Occipital lobe (tissue), 3 donors: ENCODE measurements at places on chromosomes 6 and 20. TPM values are rescaled to one million over a fixed set of nuclear protein-coding genes. Genes with fewer than 3 reads are reported as not detected.
A peak's percentile ranks its signal among the peaks of the same experiment; 100 is the strongest.

- DNase-seq = no peak
These were observed 104.4 kb downstream of the TOX2 start for GRCh38 chr20:44018942-44019637.

- DNase-seq = no peak
These were observed 130.4 kb downstream of the OLIG3 start for GRCh38 chr6:137363805-137364138.

DNA sequence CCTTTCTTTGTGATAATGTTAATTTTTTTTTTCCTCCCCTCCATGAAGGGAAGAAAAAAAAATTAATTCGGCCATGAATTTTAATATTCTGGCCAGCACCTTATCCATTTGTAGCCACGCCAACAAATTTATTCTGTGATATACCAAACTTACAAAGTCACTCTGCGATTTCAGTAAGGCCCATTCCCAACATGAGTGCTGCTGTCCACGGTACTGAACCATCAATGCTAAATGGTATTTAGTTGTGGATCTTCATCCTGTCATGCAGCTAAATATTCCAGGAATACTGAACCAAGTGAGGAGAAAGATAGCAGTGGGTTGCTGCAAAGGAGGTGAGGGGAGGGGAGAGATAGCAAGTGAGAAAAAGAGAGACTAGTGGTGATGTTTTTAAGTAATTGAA is 19.5 kb upstream of the RSPH4A start:
- DNase-seq = no peak

DNA sequence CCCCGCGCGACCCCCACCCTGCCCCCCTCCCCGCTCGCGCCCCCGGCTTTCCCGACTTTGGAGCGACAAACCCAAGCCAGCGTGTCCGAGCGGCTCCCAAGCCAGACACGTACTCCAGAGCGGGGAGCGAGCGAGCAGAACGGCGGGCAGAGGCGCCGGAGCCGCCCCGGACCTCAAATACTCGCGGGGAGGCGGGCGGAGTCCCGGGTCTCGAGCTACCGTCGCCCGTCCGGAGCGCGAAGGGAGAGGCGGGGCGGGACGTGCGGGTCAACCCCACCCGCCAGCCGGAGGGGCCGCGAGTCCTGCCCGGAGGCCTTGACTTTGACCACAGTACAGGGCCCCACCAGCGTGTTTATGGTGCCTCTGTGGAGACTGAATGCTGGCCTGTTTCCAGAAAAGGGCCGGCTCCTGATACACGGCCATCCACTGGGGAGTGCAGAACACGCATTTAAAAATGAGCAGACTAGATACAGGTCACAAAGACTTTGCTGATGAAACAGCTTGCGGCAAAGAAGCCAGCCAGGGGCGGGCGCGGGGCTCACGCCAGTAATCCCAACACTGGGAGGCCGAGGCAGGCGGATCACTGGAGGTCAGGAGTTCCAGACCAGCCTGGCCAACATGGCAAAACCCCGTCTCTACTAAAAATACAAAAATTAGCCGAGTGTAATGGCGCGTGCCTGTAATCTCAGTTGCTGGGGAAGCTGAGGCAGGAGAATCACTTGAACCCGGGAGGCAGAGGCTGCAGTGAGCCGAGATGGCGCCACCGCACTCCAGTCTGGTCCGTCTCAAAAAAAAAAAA is at the start of gene SERPINB6:
Gene SERPINB6 (minus strand): TSS at position 148 of the 799 bp plus-strand sequence. CDS start 12,235 bp downstream, outside the sequence.
- peak; percentile 78 for DNase-seq

DNA sequence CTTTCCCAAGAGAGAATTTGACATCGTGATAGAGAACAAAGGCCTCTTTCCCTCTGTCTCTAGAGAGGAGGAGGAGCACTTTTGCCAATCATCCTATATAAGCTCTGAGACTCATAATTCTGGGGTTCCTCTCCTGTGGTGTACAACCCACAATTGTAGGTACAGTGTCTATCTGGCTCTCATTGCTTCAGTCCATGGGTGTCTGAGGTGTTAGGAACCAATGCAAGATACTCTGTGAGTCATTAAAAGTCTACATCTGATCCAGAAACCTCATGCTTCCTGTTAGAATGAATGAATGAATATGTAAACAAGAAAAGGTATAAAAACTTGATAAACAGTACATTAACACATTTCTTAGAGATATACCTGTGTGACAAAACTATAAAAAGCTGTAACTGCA is 356.7 kb downstream of the QKI start:
- no peak for DNase-seq

DNA sequence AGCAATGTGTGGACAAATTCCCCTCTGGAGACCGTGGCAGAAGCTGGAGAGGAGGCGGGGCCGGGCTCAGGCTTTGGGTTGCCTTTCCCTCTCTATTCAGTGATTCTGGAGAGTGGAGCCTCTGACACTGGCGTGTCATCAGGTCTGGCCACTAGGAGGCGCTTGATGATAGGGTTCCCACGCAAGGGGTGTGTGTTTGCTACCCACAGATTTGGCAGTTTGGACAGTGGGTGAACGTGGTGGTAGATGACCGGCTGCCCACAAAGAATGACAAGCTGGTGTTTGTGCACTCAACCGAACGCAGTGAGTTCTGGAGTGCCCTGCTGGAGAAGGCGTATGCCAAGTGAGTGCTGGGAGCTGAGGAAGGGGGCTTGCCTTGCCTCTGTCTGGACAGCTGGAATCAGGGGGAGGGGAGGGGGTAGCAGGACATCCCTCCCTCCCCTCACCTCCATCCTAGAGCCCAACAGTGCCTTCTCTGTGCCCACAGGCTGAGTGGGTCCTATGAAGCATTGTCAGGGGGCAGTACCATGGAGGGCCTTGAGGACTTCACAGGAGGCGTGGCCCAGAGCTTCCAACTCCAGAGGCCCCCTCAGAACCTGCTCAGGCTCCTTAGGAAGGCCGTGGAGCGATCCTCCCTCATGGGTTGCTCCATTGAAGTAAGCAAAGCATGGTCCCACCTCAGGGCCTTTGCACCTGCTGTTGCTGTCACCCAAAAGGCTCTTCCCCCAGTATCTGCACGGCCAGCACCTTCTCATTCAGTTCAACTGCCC is 14.3 kb downstream of the CAPN11 start:
- peak; percentile 59 for DNase-seq

- DNase-seq = no peak
These were observed 159.8 kb upstream of the ARID1B start for GRCh38 chr6:156617376-156617775.

- no peak for DNase-seq
These were observed 3.4 kb upstream of the SLC35D3 start for GRCh38 chr6:136918706-136919105.

GRCh38 chr6:146598772-146599405 is at the start of gene ADGB:
Gene ADGB (plus strand): TSS chr6:146598972. CDS start chr6:146599041, 69 bp downstream.
- DNase-seq = peak; percentile 8

GRCh38 chr6:32105433-32105832 is 3.7 kb downstream of the TNXB start:
- no peak for DNase-seq

DNA sequence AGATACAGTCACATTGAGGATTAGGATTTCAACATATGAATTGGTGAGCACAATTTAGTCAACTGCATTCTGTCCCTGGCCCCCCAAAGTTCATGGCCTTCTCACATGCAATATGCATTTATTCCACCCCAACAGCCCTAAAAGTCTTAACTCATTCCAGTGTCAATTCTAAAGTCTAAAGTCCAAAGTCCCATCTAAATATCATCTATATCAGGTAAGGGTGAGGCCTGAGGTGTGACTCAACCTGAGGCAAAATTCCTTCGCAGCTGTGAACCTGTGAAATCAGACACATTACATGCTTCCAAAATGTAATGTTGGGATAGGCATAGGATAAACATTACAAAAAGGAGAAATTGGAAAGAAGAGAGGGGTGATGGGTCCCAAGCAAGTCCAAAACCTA is 27.8 kb downstream of the CLIC5 start:
- no peak for DNase-seq

DNA sequence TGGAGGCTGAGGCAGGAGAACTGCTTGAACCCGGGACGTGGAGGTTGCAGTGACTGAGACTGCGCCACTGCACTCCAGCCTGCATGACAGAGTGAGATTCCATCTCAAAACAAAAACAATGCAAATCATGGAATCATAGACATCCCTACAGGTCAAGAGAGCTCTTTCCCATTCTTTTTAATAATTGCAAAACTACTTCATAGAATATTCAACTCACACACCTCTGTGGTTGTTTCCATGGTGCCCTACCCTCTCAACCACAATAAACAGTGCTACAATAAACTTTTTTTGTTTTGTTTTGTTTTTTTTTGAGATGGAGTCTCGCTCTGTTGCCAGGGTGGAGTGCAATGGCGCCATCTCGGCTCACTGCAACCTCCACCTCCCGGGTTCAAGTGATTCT is 11.8 kb upstream of the ADNP start:
- no peak for DNase-seq

- no peak for DNase-seq
These were observed 11.4 kb downstream of the SLC35F1 start for GRCh38 chr6:117918454-117918853.

- no peak for DNase-seq
These were observed 34.7 kb upstream of the TBXT start for GRCh38 chr6:166202321-166202733.

DNA sequence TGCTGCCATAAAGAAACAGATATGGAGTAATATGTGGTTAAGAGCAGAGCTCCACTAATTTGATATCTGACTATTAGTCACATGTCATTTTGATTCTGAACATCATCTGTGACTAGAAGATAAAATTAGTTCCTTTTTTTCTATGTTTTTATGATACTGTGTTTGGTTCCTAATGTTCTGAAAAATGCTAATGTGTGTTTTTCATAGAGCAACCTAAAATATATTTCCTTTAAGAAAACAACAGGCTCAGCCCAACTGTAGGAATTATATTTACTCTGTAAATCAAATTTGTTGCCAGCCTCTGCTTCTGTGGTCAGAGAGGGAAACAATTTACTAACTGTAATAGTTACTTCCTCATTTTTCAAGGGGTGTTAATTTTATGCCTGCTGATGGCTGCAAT is 33.3 kb upstream of the TXLNB start:
- no peak for DNase-seq

DNA sequence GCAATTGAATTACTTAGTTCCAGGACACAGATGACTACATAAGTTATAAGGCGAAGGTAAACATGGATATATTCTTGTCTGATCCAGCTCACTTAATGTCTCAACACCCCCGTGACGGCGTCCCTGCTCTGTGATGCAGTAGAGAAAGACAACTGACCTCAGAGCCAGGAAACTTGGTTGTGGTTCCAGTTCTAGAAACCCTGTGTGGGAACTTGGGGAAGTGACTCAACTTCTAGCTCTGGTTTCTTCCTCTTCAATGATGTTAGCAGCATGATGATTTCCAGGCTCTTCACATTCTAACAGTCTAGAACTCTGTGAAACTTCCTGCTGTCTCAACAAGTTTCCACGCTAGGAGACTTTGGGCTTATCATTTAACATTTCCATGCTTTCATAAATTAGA is 18.4 kb downstream of the LAMA4 start:
- DNase-seq = no peak

- no peak for DNase-seq
These were observed 8.1 kb upstream of the AHI1 start for GRCh38 chr6:135505648-135506047.

- no peak for DNase-seq
These were observed 198.6 kb downstream of the DTNBP1 start for GRCh38 chr6:15464211-15464725.

- DNase-seq = no peak
These were observed 704 bp downstream of the TOP1 start for GRCh38 chr20:41029150-41029901.

DNA sequence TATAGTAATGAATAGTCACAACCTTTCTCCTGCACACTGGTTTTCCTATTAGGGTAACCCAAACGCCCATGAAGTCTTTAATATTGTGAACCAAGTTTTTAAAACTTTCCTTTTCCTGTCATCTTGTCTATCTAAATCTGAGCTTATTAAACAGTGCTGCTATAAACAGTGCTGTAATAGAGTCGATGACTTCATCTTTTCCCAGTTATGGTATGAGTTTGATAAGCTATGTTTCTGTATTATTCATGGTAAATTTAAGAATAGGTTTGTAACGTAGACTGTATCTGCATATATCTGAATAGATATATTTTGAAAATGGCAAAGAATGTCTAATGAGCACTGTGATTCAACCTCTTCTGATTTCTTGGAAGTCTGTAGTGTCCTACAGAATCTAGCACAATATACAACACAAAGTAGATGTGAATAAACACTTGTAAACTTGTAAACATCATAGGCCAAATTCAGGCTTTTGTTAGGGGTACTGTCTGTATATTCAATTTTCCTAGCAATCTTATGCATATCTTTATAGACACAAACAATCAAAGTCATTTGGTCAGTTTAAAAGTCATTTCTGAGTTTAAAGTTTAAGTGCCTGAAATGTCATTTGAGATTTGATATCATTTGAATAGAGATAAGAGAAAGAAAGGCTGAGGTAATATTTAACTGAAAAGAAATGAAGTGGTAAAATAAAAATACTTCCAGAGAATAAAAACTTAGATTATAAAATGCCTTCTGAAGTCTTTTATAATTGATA is 155.5 kb downstream of the PTPRK start:
- no peak for DNase-seq

DNA sequence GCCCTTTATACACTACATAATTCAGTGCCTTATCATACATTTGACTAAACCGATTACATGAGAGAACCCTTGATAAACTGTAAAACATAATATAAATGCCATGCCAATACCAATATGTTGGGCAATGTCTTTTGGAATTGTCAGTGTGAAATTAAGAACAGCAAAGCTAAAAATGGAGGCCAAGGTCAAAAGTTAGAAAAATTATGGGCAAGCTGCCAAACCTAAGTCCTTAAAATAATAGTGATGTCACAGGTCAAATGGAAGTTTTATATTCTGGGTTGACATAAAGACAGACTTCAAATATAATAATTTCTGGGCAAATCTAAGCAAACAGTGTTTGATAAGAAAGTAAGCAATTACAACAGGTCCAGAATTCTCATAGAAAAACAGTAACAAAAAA is 696.7 kb downstream of the RNF144B start:
- DNase-seq = no peak

- DNase-seq = no peak
These were observed 26.6 kb downstream of the GLP1R start for GRCh38 chr6:39075010-39075686.

Gene GABRR1
- not detected for total RNA-seq

Gene WFDC5
- not detected for total RNA-seq

Gene NRN1
- total RNA-seq = 17.9 TPM

Gene CDH4
- total RNA-seq = 22.3 TPM

Gene HRH3
- total RNA-seq = 0.47 TPM

Gene FAM217A
- not detected for total RNA-seq

Gene LINC00237
- total RNA-seq = 2.0 TPM

Gene CCDC170
- total RNA-seq = 0.47 TPM

Gene WFDC10B
- total RNA-seq = not detected
